ENCODE measurements at places on chromosomes 2 and 18.

GRCh38 chr18:1665079-1665478, 760.4 kb downstream of the ADCYAP1 start:
- DNase-seq: no peak

DNA sequence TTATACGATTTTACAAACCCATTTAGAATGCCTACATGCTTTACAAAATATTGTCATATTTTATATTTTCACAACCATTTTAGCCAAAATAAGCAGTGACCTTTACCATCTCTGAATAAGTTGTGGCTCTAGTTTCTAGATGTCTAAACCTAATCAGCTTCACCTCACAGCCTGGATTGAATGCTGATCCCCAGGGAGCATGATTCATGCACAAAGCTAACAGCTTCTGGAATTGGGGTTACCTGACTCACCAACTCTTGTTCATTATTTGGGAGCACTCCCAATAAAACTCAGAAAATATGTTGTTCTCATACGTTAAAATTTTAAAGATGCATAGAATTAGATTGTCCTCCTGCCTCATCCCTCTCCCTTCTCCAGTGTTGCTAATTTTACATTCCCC, 611.7 kb upstream of the NETO1 start:
- no peak for DNase-seq

DNA sequence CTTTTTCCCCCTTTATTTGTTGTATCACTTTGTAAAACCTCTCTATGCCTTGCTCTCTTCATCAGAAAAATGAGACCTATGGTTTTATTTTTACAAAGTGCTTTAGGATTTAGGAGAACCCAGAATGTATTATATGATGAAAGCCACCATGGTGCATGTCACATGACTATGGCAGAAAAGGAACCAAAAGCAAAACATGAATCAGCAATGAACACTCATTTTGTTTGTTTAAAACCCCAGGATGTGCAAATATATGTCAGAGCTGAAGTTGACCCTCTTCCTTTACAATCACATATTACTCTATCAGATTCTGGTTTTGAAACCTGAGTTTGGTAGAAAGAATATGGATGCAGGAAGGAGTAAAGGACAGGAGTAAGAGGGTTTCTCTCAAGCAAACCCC, 70.0 kb downstream of the FIGN start:
- no peak for DNase-seq

DNA sequence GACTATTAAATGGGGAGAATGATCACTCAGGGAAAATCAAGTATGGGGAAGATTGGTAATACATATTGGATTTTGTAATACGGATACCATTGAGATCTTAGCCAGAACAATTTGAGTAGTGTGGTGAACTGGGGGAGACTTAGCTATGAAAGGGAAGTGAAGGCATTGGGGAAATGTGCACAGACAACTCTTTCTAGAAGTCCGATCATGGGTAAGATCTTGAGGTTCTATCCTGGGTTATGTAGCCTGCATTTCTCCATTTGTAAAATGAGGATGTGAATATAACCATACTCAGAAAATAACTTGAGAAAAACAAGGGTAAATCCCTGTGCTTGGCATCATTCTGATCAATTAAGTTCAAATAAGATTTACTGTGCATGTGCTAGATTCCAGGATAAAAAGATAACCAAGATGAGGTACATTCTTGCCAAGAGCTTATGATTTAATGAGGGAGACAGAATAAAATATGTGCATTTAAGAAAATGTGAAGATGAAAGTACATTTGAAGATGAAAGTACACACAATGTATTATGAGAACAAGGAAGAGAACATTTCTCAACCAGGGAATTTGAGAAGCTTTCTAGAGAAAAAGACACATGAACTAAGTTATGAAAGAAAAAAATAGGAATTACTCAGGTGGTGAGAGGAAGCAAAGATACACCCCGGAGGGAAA, 49.5 kb downstream of the SLC40A1 start:
- no peak for DNase-seq

DNA sequence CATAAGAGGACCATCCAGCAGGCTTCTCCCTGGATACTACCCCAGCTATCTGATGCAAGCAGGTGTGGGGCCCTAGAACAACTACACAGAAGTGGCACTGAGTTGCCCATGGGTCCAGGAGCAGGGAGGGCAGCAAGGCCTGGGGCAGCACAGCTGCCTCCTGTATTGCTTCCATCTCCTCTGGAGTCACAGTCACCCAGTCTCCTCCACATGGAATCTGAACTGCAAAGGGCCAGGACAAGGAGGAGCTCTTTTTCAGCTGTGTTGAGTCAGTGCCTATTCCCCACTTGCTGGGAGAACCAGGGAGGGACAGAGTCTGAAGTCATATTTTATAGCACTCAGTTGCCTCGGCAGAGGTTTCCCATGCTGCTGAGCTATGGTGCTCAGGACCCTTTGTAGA, 67.9 kb upstream of the ALPP start:
- DNase-seq: no peak

GRCh38 chr2:36783246-36783645, 86.7 kb downstream of the VIT start:
- no peak for DNase-seq

- no peak for DNase-seq
Observed at GRCh38 chr2:181594322-181594721, 62.6 kb downstream of the CERKL start.

GRCh38 chr18:55381277-55381676, 206.7 kb downstream of the TCF4 start:
- DNase-seq: no peak

DNA sequence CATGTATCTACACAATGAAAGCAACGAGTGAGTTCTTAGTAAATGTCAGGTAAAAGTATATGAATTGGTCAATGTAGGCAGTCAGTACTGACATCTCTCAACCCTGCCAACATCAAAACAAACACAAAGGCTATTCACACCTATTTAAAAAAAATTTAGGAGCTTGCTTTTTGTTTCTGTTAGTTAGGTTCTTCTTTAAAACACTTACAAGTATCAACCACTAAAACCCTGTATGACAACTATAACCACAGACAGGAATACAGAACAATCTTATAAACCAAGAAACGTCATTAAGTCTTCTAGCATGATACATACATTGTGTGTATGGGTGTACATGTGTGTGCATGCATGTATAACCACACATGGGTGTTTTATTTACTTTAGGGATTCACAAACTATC, 131.0 kb downstream of the TCF4 start:
- DNase-seq: no peak

DNA sequence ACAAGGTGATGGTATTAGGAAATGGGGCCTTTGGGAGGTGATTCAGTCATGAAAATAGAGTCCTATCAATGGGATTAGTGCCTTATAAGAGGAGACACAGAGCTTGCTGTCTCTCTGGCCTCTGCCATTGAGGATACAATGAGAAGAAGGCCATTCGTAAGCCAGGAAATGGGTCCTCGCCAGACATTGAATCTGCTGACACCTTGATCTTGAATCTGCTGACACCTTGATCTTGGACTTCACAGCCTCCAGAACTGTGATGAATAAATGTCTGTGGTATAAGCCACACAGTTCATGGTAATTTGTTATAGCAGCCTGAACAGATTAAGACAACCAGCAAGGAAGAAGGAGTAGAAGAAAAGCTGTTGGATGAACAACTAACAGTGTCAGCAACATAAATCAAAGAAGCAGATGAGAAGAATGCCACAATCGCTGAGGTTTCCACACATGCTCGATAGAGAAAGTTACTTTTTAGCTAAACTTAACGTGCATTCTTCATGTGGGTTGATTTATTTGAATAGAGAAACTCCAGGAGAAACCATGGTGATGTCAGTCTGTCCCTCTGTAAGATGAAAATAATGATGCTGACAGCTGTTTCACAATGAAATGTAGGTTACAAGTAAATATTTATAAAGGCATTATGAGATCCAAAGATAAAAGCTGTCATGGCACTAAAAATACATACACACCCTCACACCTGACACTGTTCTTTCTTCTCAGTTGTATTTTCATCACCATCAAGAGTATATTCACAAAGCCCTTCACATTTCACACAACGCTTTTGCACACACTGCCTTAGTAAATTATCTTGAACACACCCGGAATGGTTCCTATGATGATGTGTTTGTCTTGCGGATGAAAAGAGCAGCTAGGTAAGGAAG, 153.7 kb upstream of the NCK2 start:
- DNase-seq: no peak

- no peak for DNase-seq
Observed at GRCh38 chr2:175457895-175458448, 276.5 kb upstream of the ATP5MC3 start.

GRCh38 chr2:145728511-145728910, 1208.6 kb upstream of the ZEB2 start:
- no peak for DNase-seq

DNA sequence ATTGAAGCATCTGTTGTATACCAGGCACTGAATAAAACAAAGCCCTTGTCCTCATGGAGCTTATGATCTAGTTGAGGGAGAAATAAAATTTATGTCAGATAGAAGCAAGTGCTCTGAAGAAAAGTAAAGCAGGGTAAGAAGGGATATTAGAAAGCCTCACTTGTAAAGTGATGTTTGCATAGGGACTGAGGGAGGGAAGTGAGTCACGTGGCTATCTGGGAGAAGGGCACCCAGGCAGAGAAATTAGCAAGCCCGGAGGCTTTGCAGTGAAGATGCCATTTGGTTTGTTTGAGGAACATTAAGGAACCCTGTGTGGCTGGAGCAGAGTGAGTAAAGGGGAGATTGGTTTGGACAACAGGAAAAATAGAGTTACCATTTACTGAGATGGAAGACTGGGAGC, 52.1 kb downstream of the RBBP8 start:
- DNase-seq: no peak

- no peak for DNase-seq
Observed at GRCh38 chr2:86029873-86030272, 75.8 kb downstream of the POLR1A start.

- DNase-seq: no peak
Observed at GRCh38 chr2:180781276-180781675, 199.1 kb upstream of the UBE2E3 start.

DNA sequence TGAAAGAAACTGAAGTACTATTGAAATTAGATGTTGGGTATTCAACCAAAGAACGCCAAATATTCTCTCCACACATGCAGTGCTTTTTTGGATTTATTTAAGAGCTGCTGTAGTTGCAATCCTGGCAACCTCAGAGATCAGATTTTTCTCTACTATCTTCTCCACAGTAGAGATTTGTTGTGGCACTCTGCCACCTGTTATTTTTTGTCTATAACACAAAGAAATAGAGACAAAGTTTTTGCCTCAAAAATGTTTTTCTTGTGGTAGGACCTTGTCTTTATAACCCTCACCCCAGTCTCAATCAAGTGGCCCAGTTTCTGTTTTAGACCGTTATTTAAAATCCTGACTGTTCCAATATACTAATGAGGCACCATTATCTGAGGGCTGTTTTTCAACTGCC, 79.4 kb downstream of the SCG2 start:
- DNase-seq: no peak

DNA sequence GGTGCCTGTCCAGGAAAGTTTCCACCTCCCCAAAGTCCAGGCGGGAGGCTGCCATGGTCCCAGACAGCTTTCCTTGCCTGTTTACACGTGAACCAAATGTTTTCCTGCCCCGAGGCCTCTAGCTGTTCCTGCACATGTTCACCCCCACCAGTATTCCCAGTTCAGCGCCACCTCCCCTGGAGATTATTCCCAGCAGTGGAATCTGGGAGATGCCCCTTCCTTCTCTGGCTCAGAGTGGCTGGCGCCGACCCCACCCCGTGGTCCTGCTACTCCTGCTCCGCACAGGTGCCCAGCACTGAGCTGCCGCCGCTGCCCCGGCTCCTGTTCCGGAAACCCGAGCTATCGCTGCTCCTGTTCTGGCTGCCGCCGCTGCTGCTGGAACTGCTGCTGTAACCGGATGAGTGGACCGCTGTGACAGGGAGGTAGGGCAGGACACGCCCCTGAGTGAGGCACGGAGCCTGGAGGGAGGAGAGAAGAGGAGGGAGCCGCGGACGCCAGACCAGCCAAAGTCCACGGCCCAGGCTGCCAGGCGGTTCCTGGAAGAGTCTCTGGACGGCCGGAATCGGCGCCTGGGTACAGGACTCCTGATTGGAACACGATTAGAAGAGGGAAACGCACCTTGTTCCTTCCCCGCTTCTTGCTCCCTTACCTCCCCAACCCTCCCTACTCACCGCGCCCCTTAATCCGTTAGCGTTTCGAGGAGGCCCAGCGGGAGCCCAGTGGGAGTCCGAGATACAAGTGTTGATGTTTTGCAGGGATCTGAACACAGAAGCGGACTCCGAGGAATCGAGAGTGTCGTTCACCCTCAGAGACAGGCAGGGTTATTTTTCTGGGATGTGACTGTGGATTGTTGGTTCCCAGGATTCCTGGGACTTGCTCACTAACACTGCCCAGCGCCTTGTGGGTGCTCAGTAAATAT, at the start of gene PDE11A:
TSS of gene PDE11A (minus strand) at position 395 of the 919 bp plus-strand sequence. CDS start at position 55, 340 bp downstream.
- DNase-seq: peak; percentile 78

DNA sequence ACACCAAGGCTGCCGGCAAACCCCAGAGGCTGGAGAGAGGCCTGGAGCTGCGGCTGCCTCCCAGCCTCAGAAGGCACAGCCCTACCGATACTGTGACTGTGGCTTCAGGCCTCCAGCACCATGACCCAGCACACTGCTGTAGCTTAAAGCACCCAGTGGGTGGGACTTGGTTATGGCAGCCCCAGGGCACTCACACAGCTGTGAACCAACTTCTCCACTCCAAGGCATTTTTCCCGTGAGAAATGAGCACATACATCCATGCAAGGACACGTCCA, 199.5 kb downstream of the NDUFA10 start:
- no peak for DNase-seq

GRCh38 chr2:6107290-6107689, 415.1 kb downstream of the SOX11 start:
- DNase-seq: no peak

DNA sequence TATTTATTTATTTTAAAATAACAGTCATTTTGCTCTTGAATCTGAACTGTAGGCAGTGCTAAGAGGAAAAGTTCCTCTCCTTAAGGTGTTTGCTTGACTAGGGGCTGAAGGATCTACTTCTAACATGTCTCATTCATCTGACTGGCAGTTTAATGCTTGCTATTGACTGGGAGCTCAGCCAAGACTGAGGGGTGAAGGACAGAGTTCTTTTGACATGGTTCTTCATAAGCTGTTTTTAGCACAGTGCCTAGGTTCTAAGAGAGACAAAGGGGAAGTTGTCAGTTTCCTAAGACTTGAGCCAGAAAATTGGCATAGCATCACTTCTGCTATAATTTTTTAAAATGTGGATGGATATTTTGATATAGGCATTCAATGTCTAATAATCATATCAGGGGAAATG, 73.0 kb downstream of the COMMD1 start:
- no peak for DNase-seq

GRCh38 chr2:63679252-63679855, 90.6 kb downstream of the MDH1 start:
- no peak for DNase-seq

- DNase-seq: no peak
Observed at GRCh38 chr2:61045999-61046398, 19.7 kb upstream of the SANBR start.

- no peak for DNase-seq
Observed at GRCh38 chr18:75244351-75245313, 34.0 kb downstream of the TSHZ1 start.

GRCh38 chr2:120821446-120822160, 85.9 kb downstream of the GLI2 start:
- no peak for DNase-seq

Measured in glutamatergic neuron (in vitro differentiated cells).